Heart right ventricle (tissue), 16 donors: ENCODE measurements at places on chromosomes 7 and 10. TPM values are rescaled to one million over a fixed set of nuclear protein-coding genes. Genes with fewer than 3 reads are reported as not detected.

- DNase-seq = no peak
Observed at GRCh38 chr7:141161550-141162535, 88.0 kb downstream of the TMEM178B start.

DNA sequence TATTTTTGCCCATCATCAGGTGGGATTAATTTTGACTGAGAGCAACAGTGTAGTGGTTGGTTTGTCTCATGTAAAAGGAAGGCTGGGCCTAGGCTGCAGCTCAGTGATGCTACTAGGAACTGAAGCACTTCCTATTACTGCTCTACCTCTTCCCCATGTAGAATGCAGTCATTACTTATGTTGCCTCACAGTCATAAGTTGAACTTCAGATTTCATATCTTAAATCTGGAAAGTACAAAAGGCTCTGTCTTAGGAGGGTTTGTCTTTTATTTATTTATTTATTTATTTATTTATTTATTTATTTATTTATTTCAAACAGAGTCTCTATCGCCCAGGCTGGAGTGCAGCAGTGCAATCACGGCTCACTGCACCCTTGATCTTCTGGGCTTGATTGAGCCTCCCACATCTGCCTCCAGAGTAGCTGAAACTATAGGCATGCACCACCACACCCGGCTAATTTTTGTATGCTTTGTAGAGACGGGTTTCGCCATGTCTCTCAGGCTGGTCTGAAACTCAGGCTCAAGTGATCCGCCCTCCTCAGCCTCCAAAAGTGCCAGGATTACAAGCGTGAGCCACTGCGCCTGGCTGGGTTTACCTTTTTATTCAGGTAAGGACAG is 721.7 kb upstream of the GALNT17 start:
- DNase-seq = no peak

DNA sequence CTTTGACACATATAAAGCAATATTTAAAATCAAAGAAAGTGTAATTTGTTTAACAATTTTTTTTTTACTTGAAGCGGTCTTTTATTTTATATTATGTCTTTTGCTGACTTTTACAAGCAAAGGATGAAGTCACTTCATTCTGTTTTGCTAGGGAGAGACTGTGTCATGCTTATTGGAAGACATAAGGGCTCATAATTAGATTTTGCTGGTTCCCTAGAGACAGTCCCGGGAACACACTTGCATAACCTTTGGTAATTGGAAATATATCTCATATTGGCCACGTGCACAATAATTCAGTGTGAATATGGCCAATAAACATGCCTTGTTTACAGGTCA is 448 bp upstream of the NET1 start:
- no peak for DNase-seq

GRCh38 chr7:128869138-128869943 is 6.7 kb downstream of the ATP6V1F start:
- peak; percentile 41 for DNase-seq

DNA sequence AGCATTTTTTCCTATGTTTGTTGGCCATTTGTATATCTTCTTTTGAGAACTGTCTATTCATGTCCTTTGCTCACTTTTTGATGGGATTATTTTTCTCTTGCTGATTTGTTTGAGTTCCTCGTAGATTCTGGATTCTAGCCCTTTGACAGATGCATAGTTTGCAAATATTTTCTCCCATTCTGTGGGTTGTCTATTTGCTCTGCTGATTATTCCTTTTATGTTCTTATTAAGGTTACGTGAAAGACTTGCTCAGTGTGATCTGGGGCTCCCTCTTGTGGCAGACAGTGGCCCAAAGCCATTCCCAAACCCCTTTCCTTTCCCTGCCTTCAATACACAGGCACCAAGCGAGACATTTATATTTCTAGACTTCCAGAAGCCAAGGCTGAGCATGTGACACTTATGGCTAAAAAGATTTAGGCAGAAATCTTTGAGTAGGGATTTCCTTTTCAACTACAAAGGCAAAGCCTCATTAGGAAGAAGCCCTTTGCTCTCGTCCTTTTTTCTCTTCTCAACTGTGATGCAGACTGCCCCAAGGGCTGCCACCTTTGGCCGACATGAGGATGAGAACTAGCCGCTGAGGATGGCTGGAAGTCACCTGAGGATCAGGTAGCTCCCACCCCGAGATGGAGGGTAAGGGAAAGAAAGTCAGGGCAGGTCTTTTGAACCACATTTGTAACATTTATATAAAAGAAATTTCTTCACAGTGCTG is 23.6 kb downstream of the ST8SIA6 start:
- peak; percentile 67 for DNase-seq

- DNase-seq = no peak
Observed at GRCh38 chr10:70284542-70285475, 1.0 kb upstream of the NPFFR1 start.

DNA sequence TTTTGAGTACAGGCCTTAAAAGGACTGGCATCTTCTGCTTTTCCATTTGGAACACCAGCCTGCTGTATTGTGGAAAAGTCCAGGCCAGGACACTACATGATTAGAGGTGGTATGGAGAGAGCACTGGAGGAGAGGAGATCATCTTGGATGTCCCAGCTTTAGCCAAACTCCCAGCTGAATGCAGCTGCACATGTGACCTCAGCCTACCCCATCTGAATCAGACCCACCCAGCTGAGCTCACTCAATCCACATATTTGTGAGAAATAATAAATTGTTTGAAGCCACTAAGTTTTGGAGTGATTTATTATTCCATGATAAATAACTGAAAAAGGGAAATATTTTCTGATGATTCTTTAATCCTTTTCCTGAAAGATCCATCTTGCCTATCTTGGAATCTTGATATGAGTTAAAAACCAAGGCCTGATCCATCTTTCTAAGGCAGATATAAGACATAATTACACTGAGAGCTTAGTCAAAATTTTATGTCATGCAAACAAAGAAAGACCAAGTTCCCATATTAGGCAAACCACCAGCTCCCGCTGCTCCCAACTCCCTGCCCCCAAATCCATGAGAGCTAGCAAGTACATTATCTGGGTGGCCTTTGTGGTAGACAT is 55.1 kb upstream of the TRIL start:
- DNase-seq = peak; percentile 25

DNA sequence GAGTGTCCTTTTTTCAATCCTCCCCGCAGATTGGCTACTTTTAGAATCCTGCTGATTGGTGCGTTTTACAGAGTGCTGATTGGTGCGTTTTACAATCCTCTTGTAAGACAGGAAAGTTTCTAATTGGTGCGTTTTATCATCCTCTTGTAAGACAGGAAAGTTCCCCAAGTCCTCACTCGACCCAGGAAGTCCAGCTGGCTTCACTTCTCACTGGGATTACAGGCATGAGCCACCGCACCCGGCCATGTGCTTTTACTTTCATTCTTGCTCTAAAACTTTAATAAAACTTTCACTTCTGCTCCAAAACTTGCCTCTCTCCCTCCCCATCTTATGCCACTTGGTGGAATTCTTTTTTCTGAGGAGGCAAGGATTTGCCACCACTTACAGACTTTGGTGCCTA is 17.0 kb upstream of the WAPL start:
- DNase-seq = no peak

- DNase-seq = no peak
Observed at GRCh38 chr10:74289951-74290350, 138.9 kb downstream of the ADK start.

DNA sequence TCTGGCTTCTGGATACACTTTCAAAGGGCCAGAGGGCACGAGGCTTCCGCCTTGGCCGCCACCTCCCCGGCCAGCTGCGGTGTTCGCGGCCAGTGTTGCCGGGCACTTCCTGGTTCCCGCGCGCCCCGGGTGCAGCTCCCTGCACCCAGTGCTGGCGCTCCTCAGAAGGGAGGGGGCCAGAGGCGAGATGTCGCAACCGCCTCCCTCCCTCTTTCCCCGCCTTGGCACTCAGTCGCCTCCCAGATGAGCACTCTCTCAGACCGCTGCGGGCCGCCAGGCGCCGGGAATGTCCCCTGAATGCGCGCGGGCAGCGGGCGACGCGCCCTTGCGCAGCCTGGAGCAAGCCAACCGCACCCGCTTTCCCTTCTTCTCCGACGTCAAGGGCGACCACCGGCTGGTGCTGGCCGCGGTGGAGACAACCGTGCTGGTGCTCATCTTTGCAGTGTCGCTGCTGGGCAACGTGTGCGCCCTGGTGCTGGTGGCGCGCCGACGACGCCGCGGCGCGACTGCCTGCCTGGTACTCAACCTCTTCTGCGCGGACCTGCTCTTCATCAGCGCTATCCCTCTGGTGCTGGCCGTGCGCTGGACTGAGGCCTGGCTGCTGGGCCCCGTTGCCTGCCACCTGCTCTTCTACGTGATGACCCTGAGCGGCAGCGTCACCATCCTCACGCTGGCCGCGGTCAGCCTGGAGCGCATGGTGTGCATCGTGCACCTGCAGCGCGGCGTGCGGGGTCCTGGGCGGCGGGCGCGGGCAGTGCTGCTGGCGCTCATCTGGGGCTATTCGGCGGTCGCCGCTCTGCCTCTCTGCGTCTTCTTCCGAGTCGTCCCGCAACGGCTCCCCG is at the start of gene FFAR4:
TSS of gene FFAR4 (plus strand) at position 231 of the 842 bp plus-strand sequence. CDS start at position 287, 56 bp downstream.
- DNase-seq = peak; percentile 56

DNA sequence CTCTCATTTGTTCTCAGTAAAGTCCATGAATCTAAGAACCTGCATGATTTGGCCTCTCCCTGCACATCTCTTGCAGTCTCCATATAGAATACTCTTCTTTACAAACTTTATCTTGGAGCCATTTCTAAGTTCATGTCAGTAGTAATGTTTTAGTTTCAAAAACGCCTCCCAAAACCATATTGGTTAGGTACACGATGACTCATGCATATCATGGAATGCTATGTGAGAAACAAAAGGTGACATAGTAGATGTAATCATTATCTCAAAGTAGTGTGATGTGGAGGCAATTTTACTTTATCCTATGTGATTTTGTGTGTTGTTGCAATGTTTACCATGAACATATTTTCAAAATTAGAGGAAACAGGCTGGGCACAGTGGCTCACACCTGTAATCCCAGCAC is 520.7 kb downstream of the KCNMA1 start:
- DNase-seq = no peak

DNA sequence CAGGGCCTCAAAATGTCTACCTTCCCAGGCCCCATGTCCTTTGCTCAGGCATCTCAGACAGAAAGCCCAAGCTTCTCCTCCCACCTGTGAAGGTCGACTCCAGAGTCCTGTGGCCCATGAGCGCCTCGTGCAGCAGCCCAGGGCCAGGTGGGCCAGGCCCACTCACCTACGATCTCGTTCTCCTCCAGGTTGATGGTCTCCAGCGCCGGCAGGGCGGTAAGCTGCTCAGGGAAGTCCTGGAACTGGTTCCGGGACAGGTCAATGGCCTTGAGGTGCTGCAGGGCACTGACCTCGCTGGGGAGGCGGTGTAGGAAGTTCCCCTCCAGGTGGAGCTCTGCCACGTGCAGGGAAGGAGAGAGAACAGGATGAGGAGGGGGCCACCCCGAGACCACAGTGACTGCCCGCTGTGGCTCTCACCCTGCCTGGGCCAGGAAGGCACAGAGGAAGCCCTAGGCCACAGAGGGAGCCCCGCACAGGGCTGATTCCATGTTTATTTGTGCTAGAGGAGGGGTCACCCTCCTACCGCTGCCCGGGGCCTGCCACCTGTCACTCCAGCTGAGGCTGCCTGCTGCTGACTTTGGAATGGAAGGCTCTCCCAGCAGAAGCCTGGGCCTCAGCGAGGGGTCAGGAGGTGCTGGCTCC is 40.0 kb upstream of the NPFFR1 start:
- no peak for DNase-seq

DNA sequence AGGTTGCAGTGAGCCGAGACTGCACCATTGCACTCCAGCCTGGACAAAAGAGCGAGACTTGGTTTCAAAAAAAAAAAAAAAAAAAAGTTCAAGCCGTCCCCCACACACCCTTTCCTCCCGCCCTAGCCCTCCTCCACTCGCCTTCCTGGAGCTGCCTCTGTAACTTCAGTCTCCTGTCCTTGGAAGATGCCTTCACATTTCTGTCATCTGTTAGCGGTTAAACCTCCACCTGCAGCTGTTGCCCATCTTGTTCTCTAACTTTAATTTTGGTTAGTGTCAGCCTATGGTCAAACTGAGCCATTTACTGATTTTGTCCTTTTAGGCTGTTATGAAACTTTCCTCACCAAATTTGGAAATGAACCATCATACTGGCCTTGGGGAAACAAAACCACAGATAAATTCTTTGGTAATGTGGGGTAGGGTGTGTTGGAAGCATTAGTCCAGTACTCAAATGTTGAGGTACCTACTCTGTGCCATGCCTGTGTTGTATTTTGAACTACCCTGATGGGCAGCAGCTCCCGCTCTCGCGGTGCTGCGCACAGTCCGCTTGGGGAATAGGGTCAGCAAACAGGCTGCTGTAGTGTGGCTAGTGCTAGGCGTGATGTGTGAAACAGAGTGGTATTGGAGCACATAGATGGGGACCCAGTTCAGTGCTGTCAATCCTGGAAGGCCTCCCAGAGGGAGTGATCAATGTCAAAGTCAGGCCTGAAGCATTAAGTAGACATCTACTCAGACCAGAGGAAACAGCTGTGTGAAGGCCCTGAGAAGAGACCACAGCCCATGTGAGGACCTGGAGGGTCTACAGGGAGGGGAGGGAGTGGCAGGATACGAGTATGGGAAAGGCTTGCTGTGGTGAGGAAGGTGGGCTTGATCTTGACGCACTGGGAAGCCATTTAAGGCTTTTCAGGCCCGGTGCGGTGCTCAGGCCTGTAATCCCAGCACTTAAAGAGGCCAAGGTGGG is 26.9 kb downstream of the SFXN4 start:
- no peak for DNase-seq

DNA sequence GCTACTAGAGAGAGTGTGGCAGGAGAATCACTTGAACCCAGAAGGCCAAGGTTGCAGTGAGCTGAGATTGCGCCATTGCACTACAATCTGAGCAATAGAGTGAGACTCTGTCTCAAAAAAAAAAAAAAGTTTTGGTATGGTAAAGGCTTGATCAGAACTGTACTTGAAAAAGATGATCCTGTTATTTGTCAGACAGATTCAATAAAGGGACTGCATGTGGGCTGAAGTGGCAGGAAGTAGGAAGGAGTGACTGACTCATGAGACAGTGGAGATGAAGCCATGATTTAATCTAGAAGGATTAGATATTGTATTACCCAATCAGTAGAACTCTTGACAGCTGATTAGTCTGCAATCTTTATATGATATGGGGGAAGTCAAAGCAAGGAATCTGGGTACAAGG is 2.7 kb upstream of the TMEM254 start:
- DNase-seq = no peak

The SEMA3E gene
- not detected for polyA plus RNA-seq

The PRKAR2B gene
- 5.4 TPM for polyA plus RNA-seq

The GIMAP4 gene
- 50.8 TPM for polyA plus RNA-seq

The FBXO24 gene
- polyA plus RNA-seq = 0.73 TPM

The PGAM2 gene
- 367 TPM for polyA plus RNA-seq

The VPS37D gene
- 1.2 TPM for polyA plus RNA-seq
